Ureter (tissue), 1 donor: ENCODE measurements at places on chromosomes 6 and 20.
A peak's percentile ranks its signal among the peaks of the same experiment; 100 is the strongest.

GRCh38 chr20:1302685-1303541, 26.0 kb downstream of the SDCBP2 start:
- DNase-seq, result no peak

DNA sequence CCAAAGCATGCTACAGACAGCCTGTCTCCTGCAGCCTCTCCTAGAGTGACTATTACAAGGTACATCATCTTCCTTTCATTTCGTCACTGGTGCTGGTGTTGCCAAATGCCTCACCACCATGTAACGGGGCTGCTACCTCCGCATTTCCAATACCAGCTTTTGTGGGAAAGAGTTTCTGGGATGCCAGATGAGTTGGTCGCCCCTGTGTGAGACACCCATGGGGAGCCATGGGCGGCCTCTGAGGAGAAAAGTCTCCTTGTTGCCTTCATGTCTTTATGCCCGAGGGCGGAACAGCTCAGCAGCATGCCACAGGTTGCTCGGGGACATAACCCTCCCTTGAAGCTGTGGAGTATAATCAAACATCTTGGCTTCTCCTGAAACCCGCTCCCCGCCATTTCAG, 169.6 kb downstream of the THBS2 start:
- DNase-seq, result no peak

DNA sequence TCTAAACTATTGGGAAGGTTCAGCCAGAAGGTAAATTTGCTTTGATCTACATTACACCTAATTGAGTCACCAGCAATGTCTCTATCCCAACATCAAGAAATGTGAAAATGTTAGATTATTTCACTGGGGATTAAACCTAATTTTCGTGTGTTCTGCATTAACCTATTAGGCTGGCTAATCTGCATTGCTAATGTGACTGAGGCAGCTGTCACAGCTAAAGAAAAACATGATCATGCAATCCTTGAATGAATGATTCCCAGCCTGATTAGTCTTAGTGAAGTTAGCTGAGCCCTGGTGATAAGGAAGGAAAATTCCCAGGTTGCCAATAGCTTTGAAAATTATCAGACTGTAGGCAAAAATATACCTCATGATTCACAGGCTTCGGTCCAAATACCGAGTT, 135.3 kb downstream of the LINC00237 start:
- DNase-seq, result no peak

GRCh38 chr6:38182426-38182825, 362.9 kb downstream of the ZFAND3 start:
- no peak for DNase-seq

DNA sequence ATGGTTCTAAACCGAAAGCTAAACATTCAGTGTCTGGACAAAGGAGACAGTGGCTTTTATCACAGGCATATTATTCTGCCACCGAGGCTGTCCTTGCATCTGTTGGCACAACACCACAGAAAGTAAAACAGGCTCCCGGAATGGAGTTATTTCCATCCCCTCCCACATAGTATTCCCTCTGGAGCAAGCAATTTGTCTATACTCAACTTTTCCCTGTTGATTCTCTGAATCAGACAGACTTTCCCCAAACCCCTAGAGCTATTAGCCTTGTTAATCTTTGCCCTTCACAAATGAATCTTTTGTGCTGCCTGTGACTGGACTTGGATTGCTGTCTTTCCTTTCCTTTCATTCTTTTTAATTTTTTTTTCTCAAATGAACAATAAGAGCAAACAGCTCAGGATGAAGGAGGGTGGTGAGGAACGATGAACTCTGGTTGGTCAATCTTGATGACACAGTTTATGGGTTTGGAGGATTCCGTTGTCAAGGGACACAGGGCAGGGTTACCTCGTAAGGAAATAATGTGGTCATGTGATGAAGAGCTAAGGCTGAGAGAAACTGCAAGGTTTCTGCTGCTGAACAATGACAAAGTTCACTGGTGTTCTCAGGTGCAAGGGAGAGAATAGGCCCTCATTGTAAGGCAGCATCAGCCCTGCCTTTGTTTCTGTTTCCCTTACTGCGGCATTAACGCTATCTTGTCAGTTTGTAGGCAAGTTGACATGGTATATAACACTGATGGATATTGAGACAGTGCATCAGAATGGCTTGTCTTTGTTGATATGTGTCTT, 275.0 kb upstream of the BMP2 start:
- DNase-seq, result no peak

DNA sequence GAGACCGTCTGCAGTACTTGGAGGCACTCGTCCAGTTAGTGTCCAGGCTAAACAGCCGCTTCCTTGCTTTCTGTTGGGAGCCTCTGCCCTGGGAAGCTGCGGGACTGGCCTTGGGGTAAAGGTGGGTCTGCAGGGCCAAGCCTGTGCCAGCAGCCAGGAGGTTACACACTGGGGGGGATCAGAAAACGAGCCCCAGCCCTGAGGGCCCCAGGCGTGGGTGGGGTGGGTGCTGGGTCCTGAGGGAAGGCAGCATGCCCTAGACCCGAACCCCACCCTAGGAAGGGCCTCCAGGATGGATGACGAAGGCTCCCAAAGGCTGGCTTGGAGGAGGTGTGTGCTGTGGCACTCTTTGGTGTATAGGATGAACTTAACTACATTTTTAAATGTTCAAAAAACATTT, 335.2 kb downstream of the ZFAND3 start:
- DNase-seq, result no peak

DNA sequence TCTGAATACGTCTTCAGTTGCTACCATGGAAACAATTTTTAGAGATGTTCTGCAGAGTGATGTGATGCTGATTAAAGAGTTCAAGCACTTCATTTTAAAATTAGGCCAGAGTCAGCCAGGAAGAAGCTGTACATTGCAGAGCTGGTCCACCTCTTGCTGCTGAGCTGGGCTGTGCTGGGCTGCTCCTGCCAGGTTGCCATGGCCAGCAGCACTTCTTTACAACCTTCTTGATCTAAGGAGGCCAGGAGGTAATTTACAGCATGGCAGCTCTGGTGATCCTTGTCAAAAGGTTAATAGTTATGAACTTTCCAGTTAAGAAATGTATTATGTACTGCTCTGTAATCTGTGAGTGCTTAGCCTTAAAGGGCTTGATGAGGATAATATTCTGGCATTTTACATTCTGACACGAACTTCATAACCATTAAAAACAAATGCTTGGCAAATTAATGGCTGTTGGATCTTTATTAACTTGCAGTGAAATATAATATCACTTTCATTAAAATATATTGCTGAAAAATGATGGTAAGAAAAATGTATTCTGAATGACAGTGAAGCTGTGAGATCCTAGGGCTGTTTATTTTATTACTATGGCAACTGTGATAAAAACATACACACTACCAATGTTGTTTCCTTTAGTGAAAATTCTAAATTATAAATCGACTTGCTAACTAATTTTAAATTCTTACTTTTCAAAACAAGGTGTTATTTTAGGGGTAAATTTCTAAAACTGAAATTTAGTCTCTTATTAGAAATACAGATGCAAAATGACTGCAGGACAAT, 259.7 kb downstream of the RFPL4B start:
- no peak for DNase-seq

- DNase-seq, result no peak
Observed at GRCh38 chr20:29874476-29875202, 1382.8 kb upstream of the DEFB115 start.

DNA sequence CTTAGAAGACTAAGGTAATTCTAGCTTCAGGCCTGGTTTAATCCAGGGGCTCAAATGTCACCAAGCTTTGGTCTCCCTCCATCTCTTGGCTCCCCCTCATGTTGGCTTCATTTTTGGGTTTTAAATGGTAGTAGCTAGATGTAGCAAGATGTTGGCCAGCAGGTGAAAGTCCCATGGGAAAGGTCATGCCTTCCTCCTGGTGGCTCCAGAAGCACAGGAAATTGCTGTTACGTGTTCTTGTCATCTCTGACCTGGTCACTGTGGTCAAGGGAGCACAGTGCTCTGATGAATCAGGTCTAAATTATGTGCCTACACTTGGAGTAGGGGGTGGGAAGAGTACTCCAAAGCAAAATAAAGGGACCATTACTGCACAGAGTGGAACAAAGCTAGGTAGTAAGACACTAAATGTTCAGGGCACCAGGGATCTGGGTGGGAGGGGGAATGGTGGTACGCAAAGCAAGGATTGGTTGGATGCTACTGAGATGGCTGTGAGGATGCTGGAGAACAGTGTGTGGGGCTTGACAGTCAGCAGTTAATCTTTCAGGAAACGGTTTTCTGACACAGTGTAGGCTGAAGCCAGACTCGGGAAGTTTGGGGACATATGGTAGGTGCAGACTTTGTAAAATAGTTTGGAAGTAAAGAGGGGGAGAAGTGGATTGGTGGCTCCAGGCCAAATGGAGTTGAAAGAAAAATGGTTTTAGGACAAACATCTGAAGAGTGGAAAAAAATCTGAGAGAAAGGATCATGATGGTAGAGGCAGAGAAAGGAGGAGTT, 30.1 kb downstream of the CDS2 start:
- DNase-seq, result no peak

GRCh38 chr6:164247106-164247505, 832.6 kb downstream of the QKI start:
- no peak for DNase-seq

- peak; percentile 50 for DNase-seq
Observed at GRCh38 chr6:142207265-142207877, 60.3 kb downstream of the VTA1 start.

DNA sequence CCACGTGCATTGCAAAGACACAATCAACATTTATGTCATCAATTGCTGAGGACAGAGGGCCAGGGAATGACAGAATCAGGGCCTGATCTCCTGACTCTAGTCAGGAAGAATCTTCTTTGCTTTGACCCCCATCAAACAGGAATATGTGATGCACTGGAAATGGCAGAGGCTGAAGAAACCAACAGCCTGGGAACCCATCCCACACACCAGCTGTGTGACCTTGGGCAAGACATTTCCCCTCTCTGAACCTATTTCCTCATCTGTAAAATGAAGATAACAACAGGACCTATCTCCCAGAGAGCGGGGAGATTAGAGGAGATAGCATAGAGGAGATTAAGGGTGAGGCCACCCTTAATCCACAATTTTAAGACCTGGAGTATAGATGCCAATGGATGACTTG, 1.5 kb downstream of the HNF4A start:
- DNase-seq, result no peak

- no peak for DNase-seq
Observed at GRCh38 chr6:125236536-125237327, 65.0 kb downstream of the HDDC2 start.

GRCh38 chr20:64196847-64197306, 32.6 kb downstream of the MYT1 start:
- no peak for DNase-seq

DNA sequence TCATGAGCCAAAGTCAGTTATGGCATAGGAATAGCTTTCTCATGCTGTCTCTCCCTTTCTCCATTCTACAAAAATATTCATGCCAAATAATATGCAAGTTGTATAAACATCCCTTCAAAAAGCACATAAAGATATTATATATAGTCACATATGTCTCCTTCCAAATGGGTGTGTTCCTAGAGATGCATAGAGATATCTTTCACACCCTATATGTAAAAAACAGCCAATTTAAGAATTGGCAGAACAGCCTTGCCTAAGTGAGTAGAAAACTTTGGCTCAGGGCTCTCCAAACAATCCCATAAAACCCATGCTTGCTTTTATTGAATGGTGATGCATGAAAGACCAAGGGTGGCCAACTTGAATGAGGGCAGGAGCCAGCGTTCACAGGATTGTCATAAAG, 274.7 kb upstream of the SUPT3H start:
- no peak for DNase-seq

GRCh38 chr6:82988930-82989351, 76.7 kb downstream of the UBE3D start:
- DNase-seq, result no peak

GRCh38 chr6:80938131-80938530, 814.4 kb downstream of the TENT5A start:
- DNase-seq, result no peak

GRCh38 chr6:43334466-43335095, 26.0 kb upstream of the CRIP3 start:
- DNase-seq, result no peak

- DNase-seq, result no peak
Observed at GRCh38 chr20:36599912-36600345, 5.7 kb upstream of the RAB5IF start.

DNA sequence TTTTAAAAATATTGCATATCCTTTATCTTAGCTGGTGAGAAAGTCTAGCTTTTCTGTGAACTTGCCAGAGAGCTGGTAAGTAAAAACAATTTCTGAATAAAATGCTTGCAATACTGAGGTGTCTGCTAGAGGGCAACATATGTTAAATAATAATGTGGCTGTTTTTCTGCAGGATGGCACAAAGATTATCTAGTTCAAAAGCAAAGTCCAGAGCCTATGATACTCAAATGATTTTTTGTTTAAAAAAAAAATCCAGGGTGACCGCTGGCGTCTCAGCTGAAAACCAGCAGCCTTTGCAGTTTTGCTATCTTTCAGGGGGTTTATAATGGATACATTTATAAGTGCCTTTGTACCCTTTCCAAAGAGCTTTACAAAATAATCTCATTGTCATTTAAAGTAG, 194.9 kb downstream of the PHACTR1 start:
- DNase-seq, result no peak

DNA sequence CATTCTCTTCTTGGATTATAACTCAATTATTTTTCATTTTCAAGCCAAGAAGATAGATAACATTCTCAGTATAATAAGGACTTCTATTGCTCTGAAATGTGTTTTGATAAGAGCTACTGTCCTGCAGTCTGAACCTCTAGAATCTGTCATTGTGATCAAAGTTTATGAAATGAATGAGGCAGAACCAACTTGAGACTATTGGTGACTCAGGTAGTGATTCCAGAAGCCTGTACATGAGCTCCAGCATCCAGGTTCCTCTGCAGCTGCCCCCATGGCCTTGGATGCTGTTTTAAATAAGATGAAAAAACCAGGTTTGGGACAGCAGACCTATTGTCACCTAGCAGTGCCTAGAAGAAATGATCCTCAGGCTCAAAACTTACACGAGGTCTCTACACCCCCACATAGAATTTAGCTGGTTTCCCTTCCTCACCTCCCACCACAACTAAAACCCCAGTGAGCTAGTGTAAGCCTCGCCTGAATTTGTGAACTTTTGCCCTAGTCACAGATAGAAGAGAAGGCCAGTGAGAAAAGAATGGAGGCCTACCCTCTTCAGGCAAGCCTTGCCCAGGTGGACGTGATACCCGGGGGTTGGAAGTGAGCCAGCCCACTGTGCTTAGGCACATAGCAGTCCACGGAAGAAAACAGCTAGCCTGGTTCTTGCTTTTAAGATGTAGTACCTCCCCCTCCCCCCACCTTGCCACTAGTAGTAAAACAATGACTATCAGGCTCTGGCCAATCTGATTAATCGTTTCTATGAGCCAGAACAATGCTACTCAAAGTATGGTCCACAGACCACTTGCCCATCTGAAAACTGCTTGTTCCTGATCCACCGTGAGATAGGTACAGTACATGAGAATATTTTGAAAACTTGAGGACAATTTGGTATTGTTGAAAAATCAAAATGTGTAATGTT, 73.0 kb upstream of the SYNJ2 start:
- no peak for DNase-seq

- no peak for DNase-seq
Observed at GRCh38 chr6:25630508-25631278, 21.3 kb upstream of the SCGN start.

- DNase-seq, result no peak
Observed at GRCh38 chr6:35765739-35766138, 10.7 kb upstream of the CLPSL2 start.

GRCh38 chr20:32535316-32535952, 49.7 kb downstream of the NOL4L start:
- no peak for DNase-seq
